ENCODE measurements at places on chromosomes 11 and 22. TPM values are rescaled to one million over a fixed set of nuclear protein-coding genes. Genes with fewer than 3 reads are reported as not detected.
A peak's percentile ranks its signal among the peaks of the same experiment; 100 is the strongest.

GRCh38 chr11:6611092-6611962, 689 bp downstream of the TAF10 start:
- peaks cover 35% of the 10 kb centered on the region for H3K36me3 ChIP-seq
- peak overlapping the region; percentile 93 for H3K27ac ChIP-seq
- H3K4me1 ChIP-seq = peaks cover 35% of the 10 kb centered on the region
- peak; percentile 24 for DNase-seq
- peak overlapping the region; percentile 94 for H3K4me3 ChIP-seq

GRCh38 chr11:130396965-130397364, 31.4 kb downstream of the ADAMTS8 start:
- H3K36me3 ChIP-seq = no peaks in the 10 kb centered on the region
- peaks cover 29% of the 10 kb centered on the region for H3K27me3 ChIP-seq
- H3K27ac ChIP-seq = no peak overlapping the region
- H3K4me1 ChIP-seq = peaks cover 14% of the 10 kb centered on the region
- no peak overlapping the region for H3K4me3 ChIP-seq

DNA sequence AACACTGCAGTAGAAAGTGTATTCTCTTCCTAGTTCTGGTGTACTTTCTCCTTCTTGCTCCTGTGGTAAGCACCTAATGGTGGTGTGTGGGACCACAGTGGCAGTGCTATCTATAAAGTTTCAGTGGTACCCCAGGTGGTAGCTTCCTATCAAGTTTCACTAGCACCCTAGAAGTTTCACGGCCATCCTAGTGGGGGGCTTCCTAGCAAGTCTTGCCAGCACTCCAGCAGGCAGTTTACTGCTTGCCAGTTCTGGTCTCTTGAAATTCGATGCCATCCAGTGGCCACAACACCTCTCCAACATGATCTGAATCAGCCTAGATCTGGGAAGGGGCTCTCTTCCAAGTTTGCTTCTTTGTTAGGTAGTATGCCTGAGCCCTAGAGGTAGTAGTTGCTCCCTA, 229.6 kb downstream of the SWAP70 start:
- H3K27me3 ChIP-seq = no peaks in the 10 kb centered on the region
- peaks cover 3% of the 10 kb centered on the region for H3K36me3 ChIP-seq
- no peak overlapping the region for H3K4me3 ChIP-seq
- H3K4me1 ChIP-seq = peaks cover 6% of the 10 kb centered on the region
- DNase-seq = no peak

DNA sequence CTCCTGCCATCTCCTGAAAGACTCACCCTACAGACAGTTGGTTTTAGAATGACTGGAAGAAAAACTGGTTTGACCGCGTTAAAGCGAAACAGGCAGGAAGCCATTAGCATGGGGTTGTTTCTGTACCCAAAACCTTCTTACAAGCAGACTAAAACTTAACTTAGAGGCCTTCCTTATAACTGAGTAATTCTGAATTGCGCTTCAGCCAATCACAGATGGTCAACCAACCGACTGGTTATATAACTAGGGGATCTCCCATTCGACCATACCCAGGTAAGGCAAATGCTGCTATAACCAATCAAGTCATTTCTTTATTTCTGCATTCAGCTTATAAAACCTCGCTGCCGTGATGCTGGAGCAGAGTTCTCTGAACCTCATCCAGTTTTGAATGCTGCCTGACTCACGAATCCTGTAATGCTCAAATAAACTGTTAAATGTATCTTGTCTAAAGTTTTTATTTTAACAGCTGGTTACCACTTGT, 87.8 kb upstream of the DRD2 start:
- H3K36me3 ChIP-seq = no peaks in the 10 kb centered on the region
- no peak overlapping the region for H3K4me3 ChIP-seq
- no peak overlapping the region for H3K27ac ChIP-seq
- H3K27me3 ChIP-seq = peaks cover 7% of the 10 kb centered on the region
- DNase-seq = no peak

DNA sequence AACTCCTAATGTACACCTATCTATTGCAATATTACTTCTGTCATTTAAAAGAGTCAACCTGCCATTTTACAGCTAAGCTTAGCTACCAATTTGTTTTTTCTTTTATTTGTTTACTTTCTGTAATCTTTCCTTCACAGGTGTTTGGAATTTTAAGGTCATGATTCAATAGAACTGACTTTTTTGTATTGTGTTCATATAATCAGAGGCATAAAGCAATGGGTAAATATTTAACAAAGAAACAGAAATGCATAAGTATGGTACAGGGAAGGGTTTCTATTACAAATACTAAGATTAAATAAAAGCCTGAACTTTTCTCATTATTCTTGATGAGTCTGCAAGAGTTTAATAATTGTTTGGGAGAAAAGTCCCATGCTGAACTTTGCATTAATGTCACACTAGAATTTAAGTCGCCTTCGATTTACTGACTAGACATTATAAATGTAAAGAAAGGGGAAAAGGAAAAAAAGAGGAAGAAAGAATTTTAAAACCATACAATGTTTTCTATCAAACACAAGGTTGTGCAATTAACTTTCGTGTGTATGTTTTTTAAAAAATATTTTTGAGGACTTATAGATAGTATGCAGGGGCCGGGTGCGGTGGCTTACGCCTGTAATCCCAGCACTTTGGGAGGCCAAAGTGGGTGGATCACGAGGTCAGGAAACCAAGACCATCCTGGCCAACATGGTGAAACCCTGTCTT, 35.0 kb upstream of the HIPK3 start:
- DNase-seq = no peak
- no peaks in the 10 kb centered on the region for H3K4me1 ChIP-seq
- H3K36me3 ChIP-seq = no peaks in the 10 kb centered on the region
- no peak overlapping the region for H3K4me3 ChIP-seq
- no peak overlapping the region for H3K27ac ChIP-seq

DNA sequence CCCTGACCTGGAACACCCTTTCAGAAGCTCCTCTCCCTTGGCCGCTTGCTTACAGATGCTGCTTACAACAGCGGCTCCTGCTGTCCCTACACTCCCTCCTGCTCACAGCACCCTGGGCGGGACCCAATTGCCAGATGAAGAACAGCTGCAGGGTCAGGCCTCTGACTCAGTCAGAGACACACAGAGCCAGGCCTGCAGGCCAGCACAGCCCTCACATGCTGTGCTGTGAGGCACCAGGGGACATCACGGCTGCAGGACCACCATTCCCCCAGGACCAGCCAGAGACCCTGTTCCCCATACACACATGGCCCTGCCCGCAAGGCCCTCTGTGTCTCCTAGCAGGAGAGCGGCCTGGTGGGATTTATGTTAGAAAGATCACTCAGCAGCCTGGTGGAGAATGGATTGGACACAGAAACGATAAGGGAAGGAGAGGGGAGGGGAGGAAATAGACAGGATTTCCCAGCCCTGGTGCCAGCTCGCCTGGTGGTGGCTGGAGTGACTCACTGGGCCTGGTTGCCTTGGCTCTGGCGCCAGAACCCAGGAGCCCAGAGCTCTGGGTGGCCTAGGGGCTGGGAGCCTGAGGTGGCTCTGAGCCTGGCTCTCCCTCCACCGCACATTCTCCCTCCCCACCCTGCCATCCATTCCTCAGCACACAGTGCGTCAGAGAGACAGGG, 6.7 kb downstream of the CAPN5 start:
- no peak overlapping the region for H3K27ac ChIP-seq
- H3K27me3 ChIP-seq = peaks cover 15% of the 10 kb centered on the region
- no peaks in the 10 kb centered on the region for H3K36me3 ChIP-seq

DNA sequence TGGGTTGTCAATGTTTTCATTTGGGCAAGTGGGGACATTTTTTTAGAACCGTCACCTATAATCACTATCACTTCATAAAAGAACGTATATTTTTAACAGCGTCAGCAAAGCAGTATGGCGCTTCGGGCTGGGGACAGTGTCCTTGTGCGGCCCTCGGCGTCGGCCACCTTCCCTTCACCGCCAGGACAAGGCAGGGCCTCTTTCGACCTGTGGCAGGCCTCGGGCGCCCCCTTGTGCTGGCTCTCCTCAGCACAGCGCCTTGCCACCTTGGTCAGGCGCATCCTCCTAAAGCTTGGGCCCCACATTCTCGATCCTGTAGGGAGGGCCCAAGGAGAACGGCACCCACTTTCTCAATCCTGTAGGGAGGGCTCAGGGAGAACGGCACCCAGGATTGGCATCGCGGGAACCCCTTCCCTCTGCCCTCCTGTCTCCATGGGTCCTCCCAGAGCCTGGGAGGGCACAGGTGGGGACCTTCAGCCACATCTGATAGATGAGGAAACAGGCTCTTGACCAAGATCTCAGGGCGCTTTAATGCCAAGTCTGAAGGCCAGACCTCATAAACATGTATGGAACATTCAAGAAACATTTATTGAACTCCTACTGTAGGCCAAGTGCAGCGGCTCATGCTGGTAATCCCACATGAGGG, 11.5 kb upstream of the FADD start:
- H3K4me3 ChIP-seq = no peak overlapping the region
- H3K27ac ChIP-seq = no peak overlapping the region
- H3K27me3 ChIP-seq = no peaks in the 10 kb centered on the region
- no peaks in the 10 kb centered on the region for H3K36me3 ChIP-seq

GRCh38 chr22:19440411-19441195, 6.9 kb downstream of the C22orf39 start:
- peaks cover 14% of the 10 kb centered on the region for H3K36me3 ChIP-seq
- H3K27ac ChIP-seq = no peak overlapping the region
- H3K27me3 ChIP-seq = no peaks in the 10 kb centered on the region
- H3K4me3 ChIP-seq = no peak overlapping the region

DNA sequence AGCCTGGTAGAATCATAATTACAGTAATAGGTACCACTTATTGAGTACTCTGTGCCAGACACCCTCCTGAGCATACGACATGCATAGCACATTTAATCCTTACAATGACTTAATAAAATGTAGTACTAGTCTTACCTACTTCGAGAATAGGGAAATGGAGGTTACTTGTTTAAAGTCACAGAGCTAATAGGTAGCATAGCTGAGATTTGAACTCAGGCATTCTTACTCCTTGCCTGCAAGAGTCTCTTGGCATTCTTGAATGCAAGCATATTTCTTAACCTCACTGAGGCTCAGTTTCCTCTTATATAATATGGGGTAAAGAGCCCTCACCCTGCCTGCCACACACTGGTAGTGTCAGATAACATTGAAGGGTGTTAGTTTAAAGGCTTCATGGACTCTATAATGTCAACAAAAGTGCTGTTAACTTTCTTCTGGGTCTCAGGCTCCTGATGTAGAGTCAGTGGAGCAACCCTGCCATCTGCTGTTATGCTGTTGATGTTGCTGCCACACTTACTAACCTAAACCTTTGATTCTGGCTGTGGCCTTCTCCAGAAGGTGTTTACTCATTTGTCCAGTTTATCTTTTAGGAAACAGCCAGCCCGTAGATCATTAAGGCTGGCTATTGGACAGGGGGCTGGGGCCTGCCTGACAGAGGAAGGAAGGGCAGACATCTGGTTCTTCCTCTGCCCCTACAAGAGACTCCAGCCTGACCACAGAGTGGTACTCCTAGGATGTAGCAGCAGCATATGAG, 18.9 kb downstream of the LIMK2 start:
- H3K4me3 ChIP-seq = peak overlapping the region; percentile 79
- no peaks in the 10 kb centered on the region for H3K27me3 ChIP-seq
- H3K36me3 ChIP-seq = peaks cover 15% of the 10 kb centered on the region
- peaks cover 41% of the 10 kb centered on the region for H3K4me1 ChIP-seq
- DNase-seq = no peak

DNA sequence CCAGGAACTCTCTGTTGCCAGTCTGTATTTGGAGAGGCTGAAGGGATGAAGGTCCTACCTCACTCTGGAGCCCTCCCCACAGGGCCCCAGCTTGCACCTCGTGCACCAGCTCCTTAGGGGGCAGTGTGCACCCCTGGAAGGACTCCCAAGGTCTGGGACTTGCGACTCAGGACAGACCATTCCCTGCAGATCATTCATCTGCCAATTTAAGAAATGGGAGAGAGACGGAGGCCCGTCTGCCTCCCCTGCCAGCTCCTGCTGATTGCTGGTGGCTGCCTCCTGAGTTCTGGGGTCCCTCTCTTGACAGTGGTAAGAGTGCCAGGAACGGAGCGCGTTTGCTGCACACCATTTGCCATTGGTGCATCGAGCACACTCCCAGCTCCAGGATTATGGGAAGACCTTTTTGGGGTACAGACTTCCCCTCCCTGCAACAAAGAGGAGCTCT, 27.4 kb upstream of the MALAT1 start:
- no peak for DNase-seq
- H3K36me3 ChIP-seq = no peaks in the 10 kb centered on the region
- H3K4me3 ChIP-seq = no peak overlapping the region
- H3K27me3 ChIP-seq = no peaks in the 10 kb centered on the region

DNA sequence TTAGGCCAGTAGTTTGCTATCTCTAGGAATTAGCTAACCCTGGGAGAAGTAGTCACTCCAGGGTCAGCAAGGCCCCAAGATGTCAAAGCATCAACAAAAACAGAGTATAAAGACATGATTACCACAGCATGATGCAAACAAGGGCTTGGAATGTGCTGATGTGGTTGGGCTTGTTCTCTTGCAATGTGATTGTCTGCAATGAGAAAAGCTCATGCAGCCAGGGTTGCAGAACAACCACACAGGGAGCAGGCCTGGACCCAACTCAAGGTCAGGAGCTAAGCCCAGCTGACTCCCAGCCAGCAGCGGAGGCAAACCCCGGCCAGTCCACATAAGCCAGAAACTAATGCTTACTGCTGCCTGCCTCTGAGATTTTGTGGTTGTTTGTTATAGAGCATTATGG, 132.4 kb upstream of the ZC3H12C start:
- no peak overlapping the region for H3K4me3 ChIP-seq
- DNase-seq = no peak
- H3K36me3 ChIP-seq = no peaks in the 10 kb centered on the region
- H3K27ac ChIP-seq = no peak overlapping the region

DNA sequence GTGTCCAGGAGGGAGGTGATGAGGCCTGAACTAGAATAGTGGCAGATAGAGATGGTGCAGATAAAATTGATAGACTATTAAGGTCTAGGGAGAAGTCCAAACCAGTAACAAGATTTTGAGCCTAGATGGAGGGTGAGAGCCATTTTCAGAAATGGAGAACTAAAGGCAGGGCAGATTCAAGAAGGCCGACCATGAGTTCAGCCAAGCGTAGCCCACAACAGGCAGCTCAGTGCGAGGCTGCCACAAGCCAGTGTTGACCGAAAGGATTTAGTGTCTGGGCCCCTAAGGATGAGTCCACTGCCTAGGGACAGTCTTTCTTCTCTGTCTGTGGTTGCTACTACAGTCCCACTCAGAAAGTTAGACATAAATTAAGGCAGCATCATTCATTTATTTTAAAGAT, 51.7 kb downstream of the PPP2R1B start:
- DNase-seq = no peak
- H3K36me3 ChIP-seq = peaks cover 13% of the 10 kb centered on the region
- H3K4me1 ChIP-seq = no peaks in the 10 kb centered on the region
- no peak overlapping the region for H3K27ac ChIP-seq

DNA sequence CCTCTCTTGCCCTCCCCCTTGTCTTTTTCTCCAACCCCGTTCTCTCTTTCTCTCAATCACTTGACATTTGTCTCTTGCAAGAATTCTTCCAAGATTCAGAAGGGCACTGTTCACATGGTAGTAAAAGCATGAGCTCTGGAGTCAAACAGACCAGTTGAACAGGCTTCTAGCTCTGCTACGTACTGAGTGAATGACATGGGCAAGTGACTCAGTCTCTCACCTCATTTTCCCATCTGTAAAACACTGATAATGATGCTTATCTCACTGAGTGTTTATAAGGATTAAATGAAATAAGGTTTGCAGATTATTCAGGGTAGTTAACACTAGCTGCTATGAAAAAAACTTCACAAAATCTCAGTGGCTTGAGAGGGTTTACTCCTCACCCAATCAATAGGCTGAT, 5.9 kb upstream of the IL10RA start:
- H3K4me1 ChIP-seq = peaks cover 68% of the 10 kb centered on the region
- no peaks in the 10 kb centered on the region for H3K27me3 ChIP-seq
- DNase-seq = no peak
- no peak overlapping the region for H3K4me3 ChIP-seq
- H3K36me3 ChIP-seq = peaks cover 57% of the 10 kb centered on the region
- H3K27ac ChIP-seq = peak overlapping the region; percentile 60

The MS4A6A gene
- total RNA-seq = 0.55 TPM

The C11orf87 gene
- not detected for total RNA-seq

The OR51B6 gene
- total RNA-seq = not detected

The CRYBB2 gene
- not detected for total RNA-seq

The PICALM gene
- total RNA-seq = 115 TPM
